Activated CD8-positive, alpha-beta memory T cell treated with anti-CD3 and anti-CD28 coated beads, Interleukin-2, amount 50 U/mL, for 4 hours (primary cell): ENCODE measurements at places on chromosomes 11 and 22.

- DNase-seq: no peak
Observed at GRCh38 chr11:64724863-64725532, 2.0 kb upstream of the NRXN2 start.

GRCh38 chr11:90698238-90698637 is 475.4 kb upstream of the CHORDC1 start:
- DNase-seq: no peak

- no peak for DNase-seq
Observed at GRCh38 chr11:86197448-86197847, 47.1 kb upstream of the EED start.

DNA sequence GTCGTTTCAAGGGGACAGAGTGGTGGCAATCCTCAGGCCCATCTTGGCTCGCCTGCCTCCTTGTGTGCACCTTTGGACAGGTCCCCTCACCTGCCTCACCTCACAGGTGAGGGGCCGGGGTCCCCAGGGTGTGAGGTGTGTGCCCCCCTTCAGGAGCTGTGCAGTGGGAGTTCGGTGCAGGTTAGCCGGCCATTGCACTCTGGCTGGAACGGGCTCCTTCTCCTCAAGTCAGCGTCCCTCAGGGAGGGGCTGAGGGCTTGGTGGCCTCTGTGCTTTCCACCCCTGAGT is 269.1 kb downstream of the TBC1D22A start:
- DNase-seq: no peak

DNA sequence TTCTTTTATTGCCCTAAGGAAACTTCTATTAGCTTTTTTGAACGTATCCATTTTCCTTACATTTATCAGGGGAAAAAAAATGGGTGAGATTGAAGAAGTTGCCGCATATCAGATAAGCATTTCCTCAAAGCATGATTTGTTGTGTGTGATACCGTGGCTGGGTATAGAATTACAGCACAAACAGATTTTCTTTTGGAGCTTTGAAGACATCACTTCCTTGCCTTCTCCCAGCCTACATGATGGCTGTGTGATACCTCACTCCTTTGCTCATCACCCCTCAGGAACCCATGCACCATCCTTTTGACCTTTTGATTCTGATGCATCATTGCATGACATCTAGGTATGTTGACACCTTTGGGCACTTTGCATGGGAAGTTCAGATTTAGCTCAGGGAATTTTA is 1155.3 kb downstream of the BRD1 start:
- DNase-seq: no peak

DNA sequence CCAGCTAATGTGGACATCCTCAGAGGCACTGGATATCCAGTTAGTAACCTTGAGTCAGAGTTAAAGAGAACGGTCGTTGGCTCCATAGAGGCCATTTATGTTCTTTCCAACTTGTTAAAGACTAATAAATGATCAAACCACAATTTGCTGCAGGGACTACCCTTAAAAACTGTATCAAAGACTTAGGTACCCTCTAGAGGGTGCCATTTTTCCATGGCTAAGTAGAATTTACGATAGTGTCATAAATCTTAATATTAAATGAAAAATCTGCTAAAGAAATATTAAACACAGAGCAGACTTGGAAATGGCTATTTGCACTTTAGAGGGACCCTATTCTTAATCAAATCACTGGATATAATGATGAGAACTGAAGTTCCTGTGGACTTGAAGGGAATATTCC is 685.2 kb upstream of the CHORDC1 start:
- DNase-seq: no peak

DNA sequence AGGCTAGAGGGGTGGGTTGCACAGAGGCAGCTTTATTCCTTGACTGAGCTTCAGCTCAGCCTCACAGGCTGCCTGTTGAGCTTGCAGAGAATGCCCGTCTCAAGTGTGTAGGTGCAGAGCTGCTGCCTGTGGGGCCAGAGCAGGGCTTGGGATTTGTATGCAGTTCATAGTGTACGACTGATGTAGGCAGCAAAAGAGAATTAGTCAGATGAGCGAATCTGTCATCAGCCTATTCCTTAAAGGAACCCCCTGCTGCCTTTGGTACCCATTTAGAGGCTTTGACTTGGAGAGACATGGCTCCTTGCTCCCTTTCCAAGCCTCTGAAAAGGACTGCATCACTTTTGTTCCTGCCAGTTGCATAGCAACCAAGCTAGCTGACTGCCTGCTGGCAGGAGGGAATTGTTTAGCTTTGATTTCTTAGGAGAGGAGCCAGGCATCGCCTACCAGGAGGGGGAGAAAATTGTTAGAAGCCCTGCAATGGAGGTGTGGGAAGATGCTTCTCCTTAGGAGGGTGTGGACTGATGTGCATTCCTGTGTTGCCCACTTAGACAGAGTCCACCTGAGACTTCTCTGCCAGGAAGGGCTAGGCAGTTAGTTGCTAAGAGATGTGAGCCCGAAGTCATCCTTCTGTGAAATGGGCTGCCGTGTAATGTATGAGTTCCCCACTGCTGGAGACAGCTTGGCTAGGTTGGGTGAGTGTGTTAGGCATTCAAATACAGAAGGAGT is 10.9 kb downstream of the ACO2 start:
- no peak for DNase-seq

GRCh38 chr11:108593923-108594434 is 411 bp upstream of the EXPH5 start:
- DNase-seq: no peak

DNA sequence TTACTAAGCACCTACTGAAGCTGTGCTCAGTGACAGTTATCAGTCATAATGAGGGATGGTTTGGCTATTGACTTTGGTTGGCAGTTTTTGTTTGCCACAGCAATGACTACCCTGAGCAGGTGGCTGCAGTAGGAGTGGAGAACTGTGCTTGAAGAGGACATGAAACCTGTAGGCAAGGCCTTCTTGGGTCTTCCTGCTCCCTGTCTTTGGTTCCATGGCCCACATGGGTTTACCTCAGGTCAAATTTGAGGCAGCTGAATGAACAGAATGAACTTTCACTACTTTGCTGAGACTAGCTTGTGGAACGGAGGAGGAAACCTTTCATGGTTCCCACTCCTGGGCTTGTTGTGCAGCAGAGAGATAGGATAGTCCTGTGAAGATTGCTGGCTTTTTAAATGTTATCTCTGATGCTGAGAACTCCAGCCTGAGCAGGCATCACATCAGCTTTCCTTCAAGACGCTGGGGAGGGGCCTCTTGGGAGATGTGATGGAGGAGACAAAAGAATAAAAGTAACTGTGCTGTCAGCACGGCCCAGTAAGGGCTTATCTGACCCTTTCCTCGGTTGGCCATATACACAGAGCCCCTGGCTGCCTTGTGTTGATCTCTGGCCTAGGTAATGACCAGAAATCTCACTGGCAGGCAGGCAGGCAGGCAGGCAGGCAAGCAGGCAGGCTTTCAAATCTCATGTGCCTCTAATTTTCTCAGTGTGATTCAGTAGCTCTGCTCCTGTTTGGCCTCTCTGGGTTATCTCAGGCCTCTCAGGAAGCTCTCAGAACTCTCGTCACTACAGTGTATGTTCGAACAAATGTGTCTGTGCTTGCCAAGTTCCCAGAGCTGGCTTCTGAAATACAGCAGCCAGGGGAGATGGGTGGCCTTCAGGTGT is 12.0 kb downstream of the STIM1 start:
- no peak for DNase-seq

DNA sequence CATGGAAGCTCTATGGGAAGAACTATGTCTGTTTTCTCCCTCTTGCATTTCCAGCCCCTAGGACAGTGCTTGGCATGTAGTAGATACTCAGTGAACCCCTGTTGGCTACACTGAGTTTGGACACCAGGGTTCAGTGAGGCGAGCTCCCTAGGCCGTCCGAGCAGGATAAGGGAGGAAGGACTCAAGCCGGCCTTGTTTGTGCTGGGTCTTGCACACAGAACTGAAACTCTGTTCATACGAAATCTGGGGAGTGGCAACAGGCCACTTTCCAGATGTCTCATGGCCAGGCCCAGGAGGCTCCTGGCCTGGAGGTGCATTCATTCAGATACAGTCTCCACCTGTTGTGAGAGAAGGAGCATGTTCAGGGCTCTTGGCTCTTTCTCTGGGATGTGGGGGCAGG is 23.6 kb upstream of the LMO1 start:
- DNase-seq: no peak

GRCh38 chr11:849951-850774 is 7.5 kb downstream of the TSPAN4 start:
- no peak for DNase-seq

GRCh38 chr11:34349882-34350281 is 7.9 kb downstream of the ABTB2 start:
- no peak for DNase-seq

- no peak for DNase-seq
Observed at GRCh38 chr11:26847977-26848376, 126.1 kb upstream of the SLC5A12 start.

DNA sequence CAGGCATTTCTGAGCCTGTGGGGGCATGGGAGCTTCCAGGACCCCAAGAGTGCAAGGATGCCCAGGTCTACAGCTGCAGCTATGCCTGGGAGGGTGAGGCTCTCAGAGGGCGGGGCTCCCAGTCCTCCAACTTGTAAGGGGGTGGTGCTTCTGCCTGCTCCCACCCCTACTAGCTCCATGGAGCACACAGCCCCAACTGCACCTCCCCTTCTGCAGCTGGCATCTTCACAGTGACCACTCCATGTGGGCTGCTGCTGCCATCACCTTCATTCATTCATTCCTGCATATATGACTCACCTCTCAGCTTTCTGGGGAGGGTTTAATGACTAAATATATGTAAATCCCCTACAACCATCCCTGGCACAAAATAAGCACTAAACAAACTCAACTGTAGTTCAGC is 43.8 kb downstream of the CHST1 start:
- no peak for DNase-seq

DNA sequence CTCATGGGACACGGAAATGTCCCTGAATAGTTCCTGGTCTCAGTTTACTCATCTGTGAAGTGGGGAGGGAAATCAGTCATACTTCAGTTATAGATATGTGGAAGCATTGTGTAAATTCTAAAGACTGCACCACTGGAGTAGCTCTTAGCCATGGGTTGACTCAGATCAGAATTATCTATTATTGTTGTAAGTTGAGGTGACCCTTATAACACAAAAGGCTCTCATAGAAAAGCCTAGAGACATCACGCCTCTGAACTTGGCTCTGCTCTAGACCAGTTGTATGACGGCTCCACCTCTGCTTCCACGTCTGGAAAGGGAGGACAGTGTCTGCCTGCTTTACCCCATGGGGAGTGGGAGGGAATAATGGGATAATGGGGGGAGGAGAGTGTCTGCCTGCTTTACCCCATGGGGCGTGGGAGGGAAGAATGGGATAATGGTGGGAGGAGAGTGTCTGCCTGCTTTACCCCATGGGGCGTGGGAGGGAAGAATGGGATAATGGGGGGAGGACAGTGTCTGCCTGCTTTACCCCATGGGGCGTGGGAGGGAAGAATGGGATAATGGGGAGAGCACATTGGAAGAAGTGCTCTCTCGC is 98.2 kb downstream of the AMOTL1 start:
- DNase-seq: no peak

DNA sequence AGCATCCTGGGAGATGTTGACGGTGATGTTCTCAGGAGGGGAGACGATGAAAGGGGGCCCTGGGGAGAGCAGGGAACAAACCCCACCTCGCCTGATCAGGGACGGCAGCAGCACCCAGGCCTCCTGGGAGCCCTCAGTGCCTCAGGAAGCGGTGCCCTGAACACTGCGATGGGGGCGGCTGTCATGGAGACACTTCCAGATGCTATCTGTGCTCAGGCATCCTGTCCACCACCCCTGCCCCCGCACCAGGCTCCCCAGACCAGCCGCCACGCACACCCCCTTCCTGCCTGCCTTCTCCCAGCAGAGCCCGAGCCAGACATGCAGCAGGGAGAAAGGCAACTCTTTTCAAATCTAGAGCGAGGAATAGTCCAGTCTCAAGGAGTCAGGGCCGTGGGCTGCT is 20.6 kb downstream of the IGSF9B start:
- no peak for DNase-seq

DNA sequence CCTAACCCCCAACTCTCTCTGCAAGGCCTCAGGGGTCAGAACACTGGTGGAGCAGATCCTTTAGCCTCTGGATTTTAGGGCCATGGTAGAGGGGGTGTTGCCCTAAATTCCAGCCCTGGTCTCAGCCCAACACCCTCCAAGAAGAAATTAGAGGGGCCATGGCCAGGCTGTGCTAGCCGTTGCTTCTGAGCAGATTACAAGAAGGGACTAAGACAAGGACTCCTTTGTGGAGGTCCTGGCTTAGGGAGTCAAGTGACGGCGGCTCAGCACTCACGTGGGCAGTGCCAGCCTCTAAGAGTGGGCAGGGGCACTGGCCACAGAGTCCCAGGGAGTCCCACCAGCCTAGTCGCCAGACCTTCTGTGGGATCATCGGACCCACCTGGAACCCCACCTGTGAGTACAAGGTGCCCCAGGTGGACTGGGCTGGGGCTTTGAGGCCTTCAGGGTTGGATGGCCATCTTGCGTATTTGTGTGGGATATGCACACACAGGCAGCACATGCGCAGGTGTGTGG is at the start of gene BEST1:
BEST1 (plus strand) TSS at position 317 of the 513 bp plus-strand sequence. CDS start 1,456 bp downstream, outside the sequence.
- no peak for DNase-seq

DNA sequence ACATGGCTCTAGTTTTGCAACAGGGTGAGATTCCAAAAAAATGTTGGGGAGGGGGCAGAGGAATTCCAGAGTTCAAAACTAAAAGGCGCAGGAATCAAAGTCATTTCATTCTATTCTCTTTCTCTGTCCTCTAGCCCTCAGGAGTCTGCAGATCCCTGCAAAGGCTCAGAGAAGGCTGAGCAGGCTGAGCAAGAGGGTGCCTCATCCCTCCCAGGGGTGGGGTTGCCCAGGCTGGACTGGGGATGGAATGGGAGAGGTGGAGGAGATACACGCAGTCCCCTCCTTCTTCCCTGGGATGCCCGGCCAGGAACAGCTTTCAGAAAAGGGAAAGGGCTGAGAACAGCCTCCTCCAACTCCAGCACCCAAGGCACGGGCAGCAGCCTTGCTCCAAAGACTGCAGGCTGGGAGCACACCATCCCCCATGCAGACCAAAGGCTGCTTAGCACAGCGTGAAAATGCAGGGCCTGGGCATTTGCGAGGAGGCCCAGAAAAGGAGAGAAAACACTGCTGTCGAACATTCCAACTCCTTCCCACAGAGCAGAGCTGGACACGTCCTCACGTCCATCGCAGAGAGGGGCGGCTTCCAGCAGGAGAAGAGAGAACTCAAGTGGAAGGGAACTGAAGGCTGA is 51.8 kb downstream of the MN1 start:
- DNase-seq: no peak

DNA sequence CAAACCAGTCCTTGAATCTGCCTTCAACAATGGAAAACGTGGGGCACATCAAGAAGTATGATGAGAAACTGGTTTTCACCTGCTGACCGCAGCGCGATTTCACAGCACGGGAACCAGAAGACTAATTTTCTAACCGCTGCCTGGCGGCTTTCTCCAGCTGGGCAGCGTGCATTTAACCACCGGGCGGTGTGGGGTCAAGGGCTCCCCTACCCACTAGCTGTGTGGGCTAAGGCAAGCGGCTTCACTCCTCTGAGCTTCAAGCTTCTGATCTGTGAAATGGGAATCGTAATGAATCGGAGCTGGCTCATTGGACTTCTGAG is 4.2 kb downstream of the SHANK2 start:
- no peak for DNase-seq

- DNase-seq: no peak
Observed at GRCh38 chr22:45159652-45160462, 3.9 kb upstream of the NUP50 start.

GRCh38 chr11:19276859-19277808 is 36.4 kb upstream of the E2F8 start:
- no peak for DNase-seq

- no peak for DNase-seq
Observed at GRCh38 chr11:15848631-15849168, 507.6 kb downstream of the SOX6 start.
